ENCODE measurements at places on chromosomes 1 and 21.

GRCh38 chr1:32759997-32760623 lies 57.0 kb downstream of the YARS1 start:
- no peak for DNase-seq

- no peak for DNase-seq
Observed at GRCh38 chr1:31744165-31744888, 19.8 kb downstream of the ADGRB2 start.

DNA sequence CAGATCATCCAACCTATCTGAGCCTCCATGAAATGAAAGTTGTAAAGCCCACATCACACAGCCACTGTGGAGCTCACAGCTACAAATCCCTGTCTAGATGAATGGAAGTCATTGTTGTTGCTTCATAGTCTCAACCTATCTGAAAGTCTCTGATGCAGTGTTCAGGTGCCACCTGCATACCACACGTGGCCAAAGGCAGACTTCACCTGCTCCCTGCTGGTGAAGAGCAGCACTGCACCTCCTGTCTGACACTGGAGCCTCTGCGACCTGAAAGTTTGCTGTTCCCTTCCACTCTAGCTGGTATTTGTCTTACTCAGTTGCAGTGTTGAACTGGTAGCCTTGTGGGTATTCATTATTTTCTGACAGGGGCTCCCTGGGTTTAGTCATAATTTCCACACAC lies 18.4 kb downstream of the LORICRIN start:
- DNase-seq, result peak; percentile 29

GRCh38 chr1:230349020-230349393 lies 77.1 kb downstream of the PGBD5 start:
- no peak for DNase-seq

- no peak for DNase-seq
Observed at GRCh38 chr1:211287218-211287617, 28.1 kb downstream of the RCOR3 start.

DNA sequence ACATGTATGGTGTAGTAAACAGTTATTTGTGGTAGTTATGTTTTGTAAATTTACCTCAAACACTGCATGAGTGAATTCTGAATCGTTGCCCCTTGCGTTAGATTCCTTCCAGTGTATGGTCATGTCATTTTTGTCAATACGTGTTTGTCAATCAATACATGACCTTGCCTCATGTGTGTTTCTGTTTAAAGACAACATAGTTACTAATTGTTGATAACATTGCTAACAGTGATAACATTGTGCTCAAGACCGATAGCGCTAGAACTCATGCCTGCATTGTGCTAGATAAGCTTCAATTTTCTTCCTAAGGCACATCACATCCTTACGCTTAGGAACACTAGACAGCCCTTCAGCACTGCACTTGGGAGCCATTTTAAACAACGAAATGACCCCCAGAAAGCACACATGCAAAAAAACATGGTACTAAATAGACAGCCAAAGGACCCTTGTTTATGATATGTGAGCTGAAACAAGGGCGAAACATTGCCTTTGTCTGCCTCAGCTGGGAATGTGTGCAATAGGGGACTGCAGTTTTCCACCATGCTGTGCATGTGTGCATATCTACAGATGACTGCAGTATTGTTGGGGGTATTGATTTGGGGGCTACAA lies 37.3 kb downstream of the MRPS6 start:
- DNase-seq, result no peak

DNA sequence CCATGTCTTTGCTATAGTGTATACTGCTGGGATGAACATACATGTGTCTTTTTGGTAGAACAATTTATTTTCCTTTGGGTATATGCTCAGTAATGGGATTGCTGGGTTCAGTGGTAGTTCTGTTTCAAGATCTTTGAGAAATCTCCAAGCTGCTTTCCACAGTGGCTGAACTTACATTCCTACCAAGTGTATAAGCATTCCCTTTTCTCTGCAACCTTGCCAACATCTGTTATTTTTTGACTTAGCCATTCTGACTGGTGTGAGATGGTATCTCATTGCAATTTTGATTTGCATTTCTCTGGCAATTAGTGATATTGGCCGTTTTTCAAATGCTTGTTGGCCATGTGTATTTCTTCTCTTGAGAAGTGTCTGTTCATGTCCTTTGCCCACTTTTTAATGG lies 37.5 kb upstream of the ANGPTL1 start:
- no peak for DNase-seq

DNA sequence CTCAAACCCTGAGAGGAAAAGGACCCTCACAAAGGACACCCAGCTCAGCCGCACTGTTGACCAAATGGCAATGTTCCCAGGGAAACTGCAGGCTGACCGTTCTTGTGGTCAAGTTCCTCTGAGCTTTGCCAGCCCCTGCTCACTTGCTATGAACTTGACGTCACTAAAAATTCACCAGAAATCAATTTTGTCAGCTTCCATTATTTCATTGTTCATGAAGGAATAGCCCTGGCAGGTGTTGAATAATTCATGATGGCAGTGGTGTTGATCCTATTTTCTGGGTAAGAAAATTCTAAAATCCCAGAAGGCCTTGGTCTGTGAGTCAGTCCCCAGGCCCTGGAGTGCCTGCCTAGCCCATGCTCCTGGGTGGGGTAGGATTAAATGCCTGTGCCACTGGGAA lies 318.9 kb downstream of the ZNF326 start:
- no peak for DNase-seq

GRCh38 chr1:212309967-212310366 lies 24.8 kb downstream of the PPP2R5A start:
- DNase-seq, result no peak

GRCh38 chr1:145701306-145701862 lies 5.8 kb downstream of the PDZK1 start:
- DNase-seq, result no peak

DNA sequence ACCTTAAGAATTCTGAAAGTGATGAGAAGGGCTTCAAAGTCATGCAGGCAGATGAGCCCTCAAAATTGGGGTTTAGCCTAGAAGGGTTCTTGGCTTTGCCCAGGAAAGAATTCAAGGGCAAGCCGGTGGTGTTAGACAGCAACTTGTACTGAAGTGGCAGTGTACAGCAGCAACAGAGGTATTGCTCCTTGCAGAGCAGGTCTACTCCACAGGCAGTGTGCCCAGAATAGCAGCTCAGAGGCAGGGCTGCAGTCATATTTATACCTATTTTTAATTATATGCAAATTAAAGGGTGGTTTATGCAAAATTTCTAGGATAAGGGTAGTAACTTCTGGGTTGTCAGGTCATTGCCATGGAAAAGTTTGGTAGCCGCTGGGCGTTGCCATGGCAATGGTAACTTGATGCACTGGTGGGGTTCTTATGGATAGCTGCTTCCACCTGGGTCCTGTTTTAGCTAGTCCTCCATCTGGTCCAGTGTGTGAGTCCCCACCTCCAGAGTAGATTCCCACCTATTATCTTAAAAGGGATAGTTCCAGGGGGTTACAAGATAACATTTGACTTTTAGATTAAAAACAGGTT lies 57.9 kb upstream of the CR2 start:
- DNase-seq, result no peak

- DNase-seq, result no peak
Observed at GRCh38 chr1:60598041-60598910, 484.1 kb upstream of the NFIA start.

- DNase-seq, result peak; percentile 23
Observed at GRCh38 chr1:200535605-200536004, 84.9 kb downstream of the KIF14 start.

DNA sequence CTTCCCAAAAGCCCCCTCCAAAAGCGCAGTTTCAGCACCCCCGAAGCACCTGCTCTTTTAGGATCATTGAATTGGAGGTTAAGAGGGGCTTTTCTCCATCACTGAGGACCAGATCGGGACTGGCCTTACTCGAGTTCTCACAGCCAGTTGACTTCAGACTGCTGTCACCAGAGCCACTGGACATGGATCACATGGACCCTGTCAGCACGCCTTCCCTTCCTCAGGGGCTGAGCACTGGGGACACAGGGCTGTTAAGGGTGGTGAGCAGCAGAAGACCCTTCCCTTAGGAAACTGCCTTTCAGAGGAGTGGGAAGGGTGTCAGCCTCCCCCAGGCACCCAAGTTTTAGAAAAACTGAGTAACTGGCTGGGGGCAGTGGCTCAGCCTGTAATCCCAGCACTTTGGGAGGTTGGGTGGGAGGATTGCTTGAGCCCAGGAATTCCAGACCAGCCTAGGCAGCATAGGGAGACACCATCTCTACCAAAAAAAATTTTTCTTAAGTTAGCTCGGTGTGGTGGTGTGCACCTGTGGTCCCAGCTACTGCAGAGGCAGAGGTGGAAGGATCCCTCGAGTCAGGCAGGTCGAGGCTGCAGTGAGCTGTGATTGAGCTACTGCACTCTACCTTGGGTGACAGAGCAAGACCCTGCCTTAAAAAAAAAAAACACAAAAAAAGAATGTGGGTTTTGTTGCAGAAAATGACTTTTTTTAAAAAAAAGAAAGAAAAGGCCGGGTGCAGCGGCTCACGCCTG lies 584 bp upstream of the FGR start:
- no peak for DNase-seq

- DNase-seq, result no peak
Observed at GRCh38 chr1:153793973-153794615, 18.9 kb downstream of the SLC27A3 start.

Measured in hematopoietic multipotent progenitor cell (in vitro differentiated cells).